ENCODE measurements at places on chromosomes 2 and 18. TPM values are rescaled to one million over a fixed set of nuclear protein-coding genes. Genes with fewer than 3 reads are reported as not detected.
A peak's percentile ranks its signal among the peaks of the same experiment; 100 is the strongest.

- DNase-seq: no peak
Observed at GRCh38 chr2:19739256-19739655, 162.5 kb downstream of the TTC32 start.

The SLC5A6 gene
- 60.1 TPM for total RNA-seq

- DNase-seq: peak; percentile 51
Observed at GRCh38 chr2:216632952-216633615, at the start of gene IGFBP2. TSS of gene IGFBP2 (plus strand) at chr2:216633420. CDS start at chr2:216633524, 104 bp downstream.

- no peak for DNase-seq
Observed at GRCh38 chr2:240818293-240819125, 1.5 kb downstream of the KIF1A start.

DNA sequence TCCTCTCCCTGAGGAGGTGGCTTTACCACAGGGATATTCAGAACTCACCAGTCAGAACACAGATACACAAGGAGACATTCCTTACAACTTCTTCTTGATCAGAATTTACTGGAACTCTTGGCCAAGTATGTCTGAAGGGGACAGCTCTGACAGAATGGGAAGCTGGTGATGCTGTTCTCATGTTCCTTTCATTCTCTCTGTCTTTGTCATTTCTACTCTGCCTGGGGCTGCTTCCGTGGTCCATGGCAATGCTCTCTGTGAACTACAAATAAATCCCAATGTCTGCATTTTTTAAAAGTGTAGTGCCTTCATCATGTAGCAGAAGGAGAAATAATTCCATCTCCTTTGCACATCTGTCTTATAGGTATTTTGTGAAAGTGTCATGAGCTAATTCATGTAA, 730.3 kb downstream of the CNTNAP5 start:
- no peak for DNase-seq

- DNase-seq: no peak
Observed at GRCh38 chr2:46200861-46201605, 96.2 kb upstream of the EPAS1 start.

DNA sequence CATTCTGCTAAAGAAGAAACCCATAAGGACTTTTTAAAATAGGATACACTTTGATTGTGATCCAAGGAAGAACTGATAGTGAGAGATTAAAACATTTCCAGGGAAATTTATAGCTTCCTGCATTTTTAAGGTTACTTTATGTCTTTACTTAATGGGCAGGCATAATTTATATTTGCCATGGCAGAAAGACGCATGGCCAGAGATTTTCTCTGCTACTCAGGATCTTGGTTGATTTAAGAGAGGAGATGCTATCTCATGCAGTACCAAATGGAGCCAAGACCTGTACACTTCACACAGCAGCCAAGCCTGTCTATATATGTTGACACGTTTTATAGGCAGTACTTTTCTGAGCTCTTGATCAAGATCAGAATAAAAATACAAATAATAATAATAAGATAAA, 60.9 kb upstream of the NT5C1B start:
- no peak for DNase-seq

The BMP10 gene
- total RNA-seq: under 0.01 TPM

The ASB18 gene
- under 0.01 TPM for total RNA-seq

DNA sequence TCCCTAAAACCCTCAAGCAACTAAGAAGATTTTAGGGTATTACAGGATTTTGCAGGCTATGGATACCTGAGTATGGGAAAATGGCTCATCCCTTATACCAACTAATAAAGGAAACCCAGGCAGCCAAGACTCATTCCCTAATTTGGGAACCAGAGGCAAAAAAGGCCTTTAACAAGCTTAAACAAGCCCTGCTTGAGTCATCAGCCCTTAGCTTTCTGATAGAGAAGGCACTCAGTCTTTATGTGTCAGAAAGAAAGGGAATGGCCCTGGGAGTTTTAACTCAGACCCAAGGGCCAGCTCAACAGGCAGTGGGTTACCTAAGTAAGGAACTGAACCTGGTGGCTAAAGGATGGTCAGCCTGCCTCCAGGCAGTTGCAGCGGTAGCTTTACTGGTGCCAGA, 96.9 kb upstream of the RMP24 start:
- DNase-seq: no peak

The RAD51AP2 gene
- not detected for total RNA-seq

DNA sequence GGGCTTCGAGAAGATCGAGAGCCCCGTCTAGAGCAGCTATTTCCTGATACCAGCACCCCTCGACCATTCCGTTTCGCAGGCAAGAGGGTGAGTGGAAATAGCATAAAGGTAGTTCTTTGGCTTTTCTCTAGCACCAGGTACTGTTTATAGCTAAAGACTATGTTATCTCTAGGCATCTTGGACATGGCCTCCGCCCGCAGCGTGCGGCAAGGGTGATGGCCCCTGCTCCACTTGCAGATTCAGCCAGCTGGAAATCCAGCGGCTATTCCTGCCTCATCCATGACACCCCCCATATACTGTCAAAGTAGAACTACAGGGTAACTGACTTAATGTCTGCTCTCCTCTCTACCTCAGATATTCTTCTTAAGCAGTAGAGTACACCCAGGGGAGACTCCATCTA, 3.3 kb downstream of the AGBL5 start:
- DNase-seq: no peak

GRCh38 chr2:112173646-112174319, 35.6 kb downstream of the FBLN7 start:
- no peak for DNase-seq

- no peak for DNase-seq
Observed at GRCh38 chr2:206867006-206867405, 72.3 kb upstream of the CPO start.

DNA sequence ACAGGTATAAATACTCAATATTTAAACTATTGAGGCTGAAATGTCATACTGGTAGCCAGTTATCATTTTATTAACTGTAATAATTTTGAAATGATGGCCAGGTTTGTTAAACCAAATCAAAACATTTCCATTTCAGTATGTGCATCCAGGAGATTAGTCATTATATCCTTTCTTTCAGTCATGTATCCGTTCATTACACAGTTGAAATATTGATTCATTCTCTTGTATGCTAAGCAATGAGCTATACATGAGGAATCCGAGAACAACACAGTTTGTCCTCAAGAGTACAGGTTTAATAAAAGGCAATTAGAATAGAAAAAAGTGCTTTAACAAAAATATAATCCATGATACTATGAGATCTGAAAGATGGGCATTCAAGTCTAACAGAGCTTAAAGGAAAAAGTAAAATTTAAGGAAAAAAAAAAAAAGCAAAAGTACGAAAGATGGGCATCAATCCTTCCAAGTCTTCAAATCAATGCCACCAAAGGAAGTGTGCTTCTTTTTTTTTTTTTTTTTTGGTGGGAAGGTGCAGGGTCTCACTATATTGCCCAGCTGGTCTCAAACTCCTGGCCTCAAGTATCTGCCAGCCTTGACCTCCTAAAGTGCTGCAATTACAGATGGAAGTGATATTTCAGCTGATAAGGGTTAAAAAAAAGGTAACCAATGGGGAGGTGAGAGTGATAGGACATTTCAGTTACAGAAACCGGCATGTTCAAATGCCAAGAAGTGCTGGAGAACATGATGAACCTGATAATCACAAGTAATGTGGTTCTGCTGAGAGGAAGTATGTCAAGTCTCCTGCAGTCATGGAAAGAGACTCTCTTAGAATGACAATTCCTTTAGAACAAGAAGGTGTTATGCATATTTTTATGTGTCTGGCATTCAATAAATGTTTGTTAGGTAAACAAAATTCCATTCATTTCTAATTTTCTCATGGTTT, 35.8 kb downstream of the PUM2 start:
- DNase-seq: no peak

GRCh38 chr18:76938619-76939018, 116.3 kb downstream of the ZNF236 start:
- DNase-seq: no peak

DNA sequence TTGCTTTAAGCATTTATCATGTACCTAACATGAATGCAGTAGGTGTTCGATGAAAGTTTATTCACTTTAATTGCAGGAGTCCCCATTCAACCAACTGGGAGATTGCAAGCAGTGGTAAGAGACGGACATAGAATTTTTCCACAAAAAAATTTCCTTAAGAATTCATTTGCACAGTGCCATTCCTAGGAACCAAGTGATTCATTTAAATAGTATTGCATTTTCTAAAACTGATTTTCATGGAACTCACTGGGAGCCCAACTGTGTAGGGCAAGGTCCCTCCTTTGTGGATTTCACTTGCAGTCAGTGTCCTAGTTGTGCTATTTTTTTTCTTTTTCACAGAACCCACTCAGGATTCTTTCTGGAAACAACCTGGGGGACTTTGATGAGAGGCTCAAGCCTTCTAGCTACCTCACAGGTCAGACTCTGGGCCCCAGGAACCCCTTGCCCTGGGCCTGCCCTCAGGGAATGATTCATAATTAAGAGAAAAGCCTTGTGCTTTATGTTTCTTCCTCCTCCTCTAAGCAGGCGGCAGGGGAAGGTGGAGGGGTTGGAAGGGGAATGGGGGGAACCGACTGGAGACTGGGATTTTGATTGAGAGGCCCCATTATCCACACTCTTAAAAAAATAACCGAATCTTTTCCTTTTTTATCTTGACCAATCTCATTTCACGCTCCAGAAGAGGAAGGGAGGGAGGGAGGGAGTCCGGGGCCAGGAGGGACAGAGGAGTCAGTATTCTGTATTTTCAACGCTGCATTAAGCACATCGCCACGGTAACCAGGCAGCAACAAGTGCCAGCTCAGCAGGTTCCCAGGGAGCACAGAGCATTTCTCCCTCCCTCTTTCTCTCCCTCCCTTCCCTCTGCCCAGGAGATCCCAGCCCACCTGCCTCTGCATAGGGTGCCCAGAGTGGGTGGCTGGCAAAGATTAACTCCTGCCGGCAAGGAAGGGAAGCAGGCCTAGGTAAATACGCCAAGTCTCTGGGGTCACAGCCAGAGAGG, 51.8 kb downstream of the PSD4 start:
- DNase-seq: no peak

The NUP35 gene
- total RNA-seq: 12.1 TPM

The ABCG8 gene
- under 0.01 TPM for total RNA-seq

The KYNU gene
- total RNA-seq: 0.54 TPM

DNA sequence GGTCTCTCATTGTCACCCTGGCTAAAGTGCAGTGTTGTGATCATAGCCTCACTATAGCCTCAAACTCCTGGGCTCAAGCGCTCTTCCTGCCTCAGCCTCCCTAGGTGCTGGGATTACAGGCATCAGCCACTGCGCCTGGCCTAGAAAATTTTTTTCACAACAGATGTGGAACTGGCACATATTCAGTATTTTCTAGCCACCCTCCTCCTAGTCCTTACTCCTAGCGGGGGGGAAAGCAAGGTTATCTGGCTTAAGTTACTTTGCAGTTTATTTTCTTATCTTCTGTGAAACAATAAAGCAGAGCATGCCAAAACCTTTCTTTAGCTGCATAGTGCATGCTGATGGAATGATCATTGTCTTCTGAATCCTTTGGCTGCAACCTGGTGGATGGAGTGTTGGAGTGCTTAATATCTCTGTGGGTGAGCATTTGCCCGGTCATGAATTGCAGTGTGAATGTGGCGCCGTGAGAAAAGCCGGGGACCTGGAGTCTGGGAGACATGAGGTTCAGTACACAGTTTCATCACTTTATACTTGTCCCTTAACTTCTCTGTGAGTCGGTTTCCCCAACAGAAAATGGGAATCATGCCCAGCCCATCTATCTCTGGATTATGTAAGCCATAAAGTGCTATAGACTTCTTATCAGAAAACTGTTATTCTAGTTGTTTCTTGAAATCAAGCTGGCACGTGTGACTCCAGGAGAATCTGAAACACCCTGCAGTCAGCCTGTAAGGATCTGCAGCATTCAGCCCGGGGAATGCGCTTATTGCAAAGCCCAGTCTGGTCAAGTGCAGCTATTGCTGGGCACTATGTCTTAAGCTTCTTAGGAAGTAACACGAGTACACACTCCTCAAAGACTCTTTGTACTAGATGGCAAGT, 38.2 kb upstream of the MAP3K20 start:
- DNase-seq: no peak

GRCh38 chr2:226794196-226794661, 5.4 kb downstream of the IRS1 start:
- no peak for DNase-seq

DNA sequence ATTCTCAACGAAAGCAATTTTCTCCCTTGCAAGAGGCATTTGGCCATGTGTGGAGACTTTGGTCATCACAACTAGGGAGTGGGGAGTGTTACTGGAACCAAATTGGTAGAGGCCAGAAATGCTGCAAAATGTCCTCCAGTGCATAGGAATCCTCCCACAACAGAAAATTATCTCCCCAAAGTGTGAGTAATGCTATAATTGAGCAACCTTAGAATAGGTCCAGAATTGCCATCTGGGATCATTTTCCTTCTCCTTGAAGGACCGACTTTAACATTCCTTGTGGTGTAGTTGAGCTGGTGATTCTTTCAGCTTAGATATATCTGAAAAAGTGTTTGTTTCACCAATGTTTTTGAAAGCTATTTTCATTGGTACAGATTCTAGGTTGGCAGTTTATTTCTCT, 111.2 kb upstream of the SMIM21 start:
- DNase-seq: no peak

- DNase-seq: no peak
Observed at GRCh38 chr2:223270548-223270947, 218.6 kb downstream of the KCNE4 start.

DNA sequence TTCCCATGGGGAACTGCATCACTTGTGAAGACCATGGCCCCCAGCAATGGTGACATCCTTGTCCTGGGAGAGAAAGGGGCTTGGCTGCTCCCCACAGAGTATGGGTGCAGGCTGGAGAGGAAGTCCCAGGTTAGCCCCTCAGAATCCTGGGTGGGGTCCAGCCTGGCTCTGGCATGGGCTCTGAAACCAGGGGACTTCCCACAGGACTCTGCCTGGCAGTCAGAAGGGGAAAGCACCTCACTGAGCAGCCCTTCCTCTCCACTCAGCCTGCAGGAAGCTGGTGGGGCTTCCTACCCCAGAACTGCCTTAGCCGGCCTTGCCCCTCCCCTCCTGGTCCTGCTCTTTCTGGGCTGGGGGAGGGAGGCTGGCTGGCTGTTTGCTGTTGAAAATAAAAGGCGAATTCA, 3.7 kb downstream of the NEURL3 start:
- DNase-seq: peak; percentile 78

- no peak for DNase-seq
Observed at GRCh38 chr2:8376603-8377410, 305.0 kb upstream of the ID2 start.

DNA sequence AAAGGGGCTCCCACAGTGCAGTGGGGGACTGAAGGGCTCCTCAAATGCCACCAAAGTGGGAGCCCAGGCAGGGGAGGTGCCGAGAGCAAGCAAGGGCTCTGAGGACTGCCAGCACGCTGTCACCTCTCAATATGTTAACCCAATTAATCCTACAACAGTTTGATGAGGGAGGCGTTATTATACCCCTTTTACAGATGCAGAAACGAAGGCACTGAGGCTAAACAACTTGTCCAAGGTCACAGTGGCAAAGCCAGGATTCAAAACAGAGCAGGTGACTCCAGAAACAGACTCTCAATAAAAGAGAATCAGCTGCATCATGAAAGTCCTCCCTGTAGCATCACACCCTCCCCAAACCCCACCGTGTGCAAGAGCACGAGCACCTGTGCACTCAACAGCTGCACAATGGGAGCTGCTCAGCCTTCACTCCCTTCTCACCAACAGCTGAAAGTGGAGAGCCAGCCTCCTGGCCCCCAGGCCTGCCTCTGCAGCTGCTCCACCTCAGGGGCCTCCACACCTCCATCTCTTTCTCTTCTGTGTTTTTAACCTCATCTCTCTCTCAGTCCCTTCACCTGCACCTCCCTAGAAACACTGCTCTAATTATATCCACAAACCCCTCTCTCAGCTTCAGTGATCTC, 8.1 kb downstream of the NPC1 start:
- no peak for DNase-seq

GRCh38 chr2:189601043-189601442, 20.5 kb upstream of the SLC40A1 start:
- DNase-seq: no peak

The CXCR1 gene
- total RNA-seq: under 0.01 TPM

The RNU2-63P gene
- under 0.01 TPM for total RNA-seq

All from hematopoietic multipotent progenitor cell (in vitro differentiated cells).